ENCODE measurements at places on chromosomes 11 and 22.

GRCh38 chr11:80365076-80365725 lies 924.4 kb upstream of the TENM4 start:
- no peak for DNase-seq

DNA sequence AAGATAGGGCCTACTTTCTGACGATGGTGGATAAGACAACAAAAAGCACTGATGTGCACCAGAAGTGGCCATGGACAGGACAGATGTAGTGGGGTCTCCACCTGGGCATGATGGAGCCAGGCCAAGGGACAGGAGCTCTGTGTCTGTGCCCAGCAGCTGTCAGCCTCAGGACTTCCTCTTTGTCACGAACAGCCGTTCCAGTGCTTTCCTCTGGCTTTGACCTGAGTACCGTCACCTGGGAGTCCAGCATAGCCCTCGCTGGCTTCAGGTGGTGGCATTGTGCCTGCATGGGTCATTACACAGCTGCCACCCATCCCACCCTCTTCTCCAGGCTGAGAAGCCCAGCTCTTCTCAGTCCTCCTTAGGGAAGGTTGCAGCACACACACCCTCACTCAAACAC lies 137.8 kb downstream of the GRIK4 start:
- DNase-seq, result no peak

GRCh38 chr11:88692306-88693086 lies 355.0 kb upstream of the CTSC start:
- no peak for DNase-seq

DNA sequence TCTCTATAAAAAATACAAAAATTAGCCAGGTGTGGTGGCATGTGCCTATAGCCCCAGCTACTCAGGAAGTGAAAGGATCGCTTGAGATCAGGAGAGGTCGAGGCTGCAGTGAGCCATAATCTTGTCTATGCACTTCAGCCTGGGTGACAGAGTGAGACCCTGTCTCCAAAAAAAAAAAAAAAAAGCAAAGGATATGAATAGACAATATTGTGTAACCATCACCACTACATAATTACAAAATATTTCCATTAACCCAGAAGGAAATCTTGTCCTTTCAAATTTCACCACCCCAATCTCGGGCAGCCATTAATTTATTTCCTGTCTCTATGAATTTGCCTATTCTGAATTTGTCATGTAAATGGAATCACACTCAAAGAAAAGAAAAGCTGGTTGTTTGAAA lies 21.2 kb downstream of the RSF1 start:
- DNase-seq, result no peak

DNA sequence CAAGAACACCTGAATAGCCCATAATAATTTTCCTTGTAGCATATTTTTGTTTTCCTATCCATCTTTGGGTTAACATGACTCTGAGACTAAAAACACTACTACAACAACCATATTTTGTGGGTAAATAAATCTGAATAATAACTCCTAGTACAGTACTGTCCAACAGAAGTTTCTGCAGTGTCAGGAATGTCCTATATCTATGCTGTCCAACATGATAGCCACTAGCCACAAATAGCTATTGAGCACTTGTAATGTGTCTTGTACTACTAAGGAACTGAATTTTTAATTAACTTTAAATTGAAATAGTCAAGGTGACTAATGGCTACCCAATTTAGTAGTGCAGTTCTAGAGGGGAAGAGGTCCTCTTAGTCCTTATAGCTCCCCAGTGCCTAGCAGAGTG lies 135.6 kb downstream of the CADM1 start:
- no peak for DNase-seq

- DNase-seq, result no peak
Measured at GRCh38 chr11:93024369-93024768, 54.9 kb downstream of the MTNR1B start.

DNA sequence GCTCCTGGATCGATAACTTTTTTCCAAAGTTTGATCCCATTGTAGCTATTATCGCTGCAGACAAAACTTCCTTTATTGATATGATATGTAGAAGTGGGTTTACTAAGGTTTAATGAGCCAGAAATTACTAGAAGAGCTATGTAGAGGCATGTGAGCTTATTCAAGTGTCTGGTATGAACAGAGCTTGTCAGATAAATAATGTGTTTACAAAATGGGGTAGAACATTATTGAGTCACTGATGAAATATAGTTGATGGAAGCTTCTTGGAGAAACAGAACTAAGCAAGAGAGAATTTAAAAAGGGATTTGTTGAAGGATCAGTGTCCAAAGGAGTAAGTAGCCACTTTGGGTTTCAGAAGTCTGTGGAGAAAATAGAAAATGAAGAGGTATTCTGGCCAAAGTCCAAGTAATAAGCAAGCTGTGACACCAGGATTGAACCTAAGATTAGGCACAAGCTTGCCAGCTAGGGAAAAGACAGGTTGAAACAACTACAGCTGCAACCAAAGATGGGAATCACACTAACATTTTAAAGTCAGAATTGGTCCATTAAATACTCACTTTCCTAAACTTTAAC lies 104.3 kb downstream of the MAML2 start:
- DNase-seq, result no peak

- no peak for DNase-seq
Measured at GRCh38 chr22:22161924-22162851, 82.4 kb upstream of the VPREB1 start.

DNA sequence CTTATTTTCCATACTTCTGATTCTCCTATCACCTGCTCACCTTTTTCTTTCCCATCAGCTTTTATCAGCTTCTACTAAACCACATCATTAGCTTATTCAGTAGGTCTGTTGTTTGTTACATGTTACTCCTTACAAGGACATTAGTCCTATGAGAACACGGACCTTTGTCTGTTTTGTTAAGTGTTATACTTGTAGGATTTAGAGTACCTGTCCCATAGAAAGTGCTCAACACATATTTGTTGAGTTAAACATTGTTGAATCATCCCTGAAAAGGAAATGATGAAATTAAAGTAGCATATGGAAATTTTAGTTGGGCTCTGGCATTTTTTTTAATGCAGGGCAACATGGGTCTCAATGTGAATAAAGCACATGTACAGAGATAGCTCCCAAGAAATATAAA lies 222.1 kb upstream of the CARD18 start:
- no peak for DNase-seq

GRCh38 chr11:19819148-19819547 lies 106.5 kb downstream of the NAV2 start:
- no peak for DNase-seq

GRCh38 chr11:69449320-69450063 lies 32.0 kb upstream of the LINC01488 start:
- no peak for DNase-seq

DNA sequence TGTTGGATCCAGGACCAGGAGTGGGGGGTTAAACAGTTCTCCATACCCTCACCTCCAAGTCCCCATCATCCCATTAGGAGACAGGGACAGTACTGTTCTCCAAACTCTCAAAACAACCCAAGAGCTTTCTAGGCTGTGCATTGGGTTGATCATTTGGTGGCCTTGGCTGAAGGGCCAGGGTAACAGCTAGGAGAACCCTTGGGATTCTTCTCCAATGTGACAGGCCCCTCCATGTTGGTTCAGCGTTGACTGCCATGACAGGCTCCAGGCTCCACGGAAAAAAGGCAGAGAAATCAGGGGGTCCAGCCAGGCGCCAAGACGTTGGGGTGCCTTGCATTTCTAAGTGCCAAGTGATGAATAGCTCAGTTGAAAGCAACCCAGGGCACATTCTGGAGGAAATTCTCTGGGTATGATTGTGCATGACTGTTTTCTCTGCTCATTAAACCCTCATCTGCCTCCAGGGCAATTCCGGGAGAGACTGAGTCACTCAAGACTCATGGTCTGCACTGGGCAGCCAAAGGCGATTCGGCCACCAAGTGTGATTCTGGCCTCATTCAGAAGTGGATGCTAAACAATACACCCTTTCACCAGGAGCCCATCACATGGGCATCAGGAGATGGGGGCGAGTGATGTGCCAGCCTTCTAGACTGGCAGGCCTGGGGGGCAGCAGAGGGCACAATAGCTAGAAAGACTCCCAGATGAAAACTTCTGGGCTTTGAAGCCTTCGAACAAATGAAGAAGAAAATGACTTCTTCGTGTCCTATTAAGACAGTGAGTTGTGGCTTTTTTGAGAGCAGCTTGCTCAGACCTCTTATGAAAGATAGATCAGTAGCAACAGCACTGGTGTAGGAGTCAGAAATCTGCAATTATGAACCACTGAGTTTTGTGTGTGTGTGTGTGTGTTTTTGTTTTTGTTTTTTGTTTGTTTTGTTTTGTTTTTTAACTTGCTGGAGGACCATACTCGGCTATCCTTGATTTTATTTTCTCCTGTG lies 27.7 kb downstream of the CD44 start:
- no peak for DNase-seq

- no peak for DNase-seq
Measured at GRCh38 chr11:1868636-1869291, 15.9 kb downstream of the LSP1 start.

- peak; percentile 28 for DNase-seq
Measured at GRCh38 chr11:44032299-44033085, 15.3 kb upstream of the ACCSL start.

GRCh38 chr22:18079706-18080233 lies 2.0 kb downstream of the PEX26 start:
- no peak for DNase-seq

DNA sequence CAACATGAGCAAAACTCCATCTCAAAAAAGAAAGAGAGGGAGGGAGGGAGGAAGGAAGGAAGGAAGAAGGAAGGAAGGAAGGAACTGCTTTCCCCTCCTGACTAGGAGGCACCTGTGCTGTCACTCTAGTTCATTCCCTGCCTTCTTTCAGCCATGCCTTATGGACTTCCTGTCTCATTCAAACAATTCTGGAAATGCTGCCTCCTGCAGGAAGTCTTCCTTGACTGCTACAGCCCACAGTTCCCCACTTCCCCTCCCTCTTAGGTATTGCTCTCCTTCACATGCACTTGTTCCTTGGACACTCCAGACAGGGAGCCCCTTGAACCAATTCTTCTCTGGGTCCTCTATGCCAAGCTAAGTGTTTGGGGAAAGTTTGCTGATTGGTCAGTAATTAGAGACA lies 31.6 kb upstream of the WNT11 start:
- no peak for DNase-seq

GRCh38 chr11:95760941-95761340 lies 28.6 kb downstream of the FAM76B start:
- no peak for DNase-seq

DNA sequence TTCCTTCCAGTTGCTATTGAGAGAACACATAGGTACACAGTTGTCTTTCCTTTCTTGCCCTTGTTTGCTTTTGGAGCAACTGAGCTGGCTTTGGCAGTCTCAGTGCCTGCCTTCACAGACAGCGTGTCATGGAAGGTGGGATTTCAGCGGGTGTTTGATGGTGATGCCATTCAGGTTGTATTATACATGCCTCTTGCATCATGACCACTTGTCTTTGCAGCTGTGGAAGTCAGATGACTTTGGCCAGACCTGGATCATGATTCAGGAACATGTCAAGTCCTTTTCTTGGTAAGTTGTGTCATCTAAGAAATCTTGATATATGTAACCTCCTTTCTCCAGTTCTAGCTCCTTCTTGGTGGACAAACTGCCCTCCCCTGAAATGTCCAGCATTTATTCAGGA lies 37.1 kb upstream of the SORL1-AS1 start:
- DNase-seq, result no peak

- no peak for DNase-seq
Measured at GRCh38 chr11:77411137-77411707, 62.7 kb downstream of the PAK1 start.

GRCh38 chr22:42623301-42623751 lies 8.6 kb upstream of the POLDIP3 start:
- no peak for DNase-seq

- DNase-seq, result no peak
Measured at GRCh38 chr11:61569018-61569417, 11.9 kb downstream of the SYT7 start.

GRCh38 chr22:36659762-36660509 lies 43.6 kb downstream of the CACNG2 start:
- peak; percentile 68 for DNase-seq

DNA sequence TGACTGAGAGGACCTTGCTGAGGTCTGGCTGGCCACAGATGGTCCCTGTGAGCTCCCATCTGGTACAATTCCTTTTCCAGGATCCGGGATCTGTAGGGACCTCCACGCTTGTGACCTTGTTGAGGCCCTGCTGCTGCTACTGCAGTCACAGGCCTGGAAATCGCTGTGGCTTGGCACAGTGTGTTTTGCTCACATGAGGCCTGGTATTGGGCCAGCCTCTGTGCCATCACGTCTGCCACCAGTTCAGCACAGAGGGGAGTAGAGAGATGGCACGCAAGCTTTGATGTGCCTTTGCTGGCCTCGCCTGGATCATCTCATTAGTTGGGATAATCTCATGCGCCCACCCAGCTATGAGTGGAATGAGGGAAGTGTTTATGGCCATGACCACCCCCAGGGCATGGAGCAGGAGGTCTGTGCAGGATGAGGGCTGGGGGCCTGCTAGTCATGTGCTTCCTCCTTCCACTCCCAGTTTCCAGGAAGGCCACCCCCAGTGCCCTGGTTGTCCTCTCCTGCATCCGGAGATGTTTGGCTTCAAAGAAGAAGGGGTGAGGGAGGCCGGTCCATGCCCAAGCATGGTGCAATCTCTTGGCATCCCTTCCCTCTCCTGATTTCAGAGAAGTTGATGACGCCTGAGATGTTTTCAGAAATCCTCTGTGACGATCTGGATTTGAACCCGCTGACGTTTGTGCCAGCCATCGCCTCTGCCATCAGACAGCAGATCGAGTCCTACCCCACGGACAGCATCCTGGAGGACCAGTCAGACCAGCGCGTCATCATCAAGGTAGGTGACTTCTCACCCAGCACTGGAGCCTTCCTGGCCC lies 22.4 kb downstream of the DERL3 start:
- DNase-seq, result no peak

DNA sequence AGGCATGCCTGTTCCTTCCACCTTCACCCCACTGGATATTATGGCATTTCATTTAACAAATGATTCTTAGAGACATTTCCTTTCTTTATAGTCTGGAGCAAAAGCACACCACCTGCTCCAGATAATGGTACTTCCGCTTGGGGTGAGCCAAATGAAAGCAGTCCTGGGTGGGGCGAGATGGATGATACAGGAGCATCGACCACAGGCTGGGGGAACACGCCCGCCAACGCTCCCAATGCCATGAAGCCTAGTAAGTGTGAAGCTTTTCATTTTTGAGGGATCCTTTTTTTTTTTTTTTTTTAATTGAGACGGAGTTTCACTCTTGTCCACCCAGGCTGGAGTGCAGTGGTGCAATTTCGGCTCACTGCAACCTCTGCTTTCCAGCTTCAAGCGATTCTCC lies 76.3 kb upstream of the ADSL start:
- no peak for DNase-seq

DNA sequence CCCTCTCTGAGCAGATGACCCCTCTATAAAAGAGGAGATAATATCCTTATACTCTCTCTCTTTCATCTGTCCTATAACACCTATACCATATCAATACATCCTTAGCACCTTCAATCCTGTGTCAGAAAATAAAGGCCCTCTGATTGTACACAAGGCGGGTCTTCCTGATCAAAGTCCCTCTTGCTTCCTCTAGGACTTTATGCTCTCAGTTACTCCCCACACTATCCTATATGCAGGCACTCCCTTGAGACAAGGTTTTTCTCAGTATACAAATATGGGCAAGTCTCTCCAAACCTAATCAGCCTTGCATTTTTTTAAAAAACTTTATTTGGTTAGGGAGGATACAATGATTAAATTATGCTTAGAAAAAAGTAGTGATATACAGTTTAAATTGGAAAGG lies 17.3 kb upstream of the HORMAD2 start:
- no peak for DNase-seq
